Activated naive CD4-positive, alpha-beta T cell treated with anti-CD3 and anti-CD28 coated beads, Interleukin-2, amount 10 ng/mL, durations not matched to agents 7 days and 5 days (primary cell): ENCODE measurements at places on chromosomes 11 and 22.
A peak's percentile ranks its signal among the peaks of the same experiment; 100 is the strongest.

- no peak for DNase-seq
- H3K36me3 ChIP-seq = peaks cover 68% of the 10 kb centered on the region
- H3K27me3 ChIP-seq = no peaks in the 10 kb centered on the region
- H3K4me3 ChIP-seq = no peak overlapping the region
- peaks cover 62% of the 10 kb centered on the region for H3K4me1 ChIP-seq
Measured at GRCh38 chr11:14774721-14775120, 117.3 kb downstream of the CYP2R1 start.

DNA sequence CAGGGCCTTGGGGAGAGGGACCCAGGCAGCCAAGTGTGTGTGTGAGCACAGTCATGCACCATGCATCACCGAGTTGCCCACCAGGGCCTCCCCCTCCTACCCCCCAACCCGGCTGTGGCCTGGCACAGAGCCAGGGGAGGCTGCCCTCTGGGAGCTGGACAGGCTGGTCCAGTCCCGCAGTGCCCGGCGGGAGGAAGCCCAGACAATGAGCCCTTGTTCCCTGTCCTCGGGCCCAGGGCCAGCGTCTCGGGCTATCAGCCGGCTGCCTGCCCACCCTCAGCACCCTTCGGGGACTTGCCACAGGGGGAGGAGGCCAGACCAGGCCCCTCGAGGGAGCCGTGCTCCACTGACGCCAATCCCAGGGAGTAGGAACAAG, 4.5 kb downstream of the LRRC75B start:
- H3K36me3 ChIP-seq = no peaks in the 10 kb centered on the region
- no peak for DNase-seq
- peaks cover 8% of the 10 kb centered on the region for H3K4me1 ChIP-seq
- H3K4me3 ChIP-seq = no peak overlapping the region
- peaks cover 31% of the 10 kb centered on the region for H3K27me3 ChIP-seq

- H3K27me3 ChIP-seq = no peaks in the 10 kb centered on the region
- no peak overlapping the region for H3K27ac ChIP-seq
- no peaks in the 10 kb centered on the region for H3K36me3 ChIP-seq
- H3K4me3 ChIP-seq = no peak overlapping the region
Measured at GRCh38 chr22:30810105-30810504, 115.4 kb downstream of the OSBP2 start.

- no peak overlapping the region for H3K27ac ChIP-seq
- no peak overlapping the region for H3K4me3 ChIP-seq
- H3K36me3 ChIP-seq = no peaks in the 10 kb centered on the region
- no peaks in the 10 kb centered on the region for H3K4me1 ChIP-seq
- H3K27me3 ChIP-seq = peaks cover 8% of the 10 kb centered on the region
- no peak for DNase-seq
Measured at GRCh38 chr11:86699040-86699791, 26.8 kb upstream of the ME3 start.

GRCh38 chr11:101862391-101863233, 52.2 kb upstream of the CEP126 start:
- no peaks in the 10 kb centered on the region for H3K36me3 ChIP-seq
- no peak overlapping the region for H3K4me3 ChIP-seq
- no peaks in the 10 kb centered on the region for H3K27me3 ChIP-seq
- DNase-seq = no peak
- no peaks in the 10 kb centered on the region for H3K4me1 ChIP-seq
- H3K27ac ChIP-seq = no peak overlapping the region

GRCh38 chr11:132549001-132549400, 983.3 kb downstream of the OPCML start:
- no peaks in the 10 kb centered on the region for H3K4me1 ChIP-seq
- no peak overlapping the region for H3K27ac ChIP-seq

- peaks cover 14% of the 10 kb centered on the region for H3K27me3 ChIP-seq
- H3K36me3 ChIP-seq = no peaks in the 10 kb centered on the region
- H3K4me3 ChIP-seq = no peak overlapping the region
- no peaks in the 10 kb centered on the region for H3K4me1 ChIP-seq
- no peak overlapping the region for H3K27ac ChIP-seq
- no peak for DNase-seq
Measured at GRCh38 chr11:128148208-128148607, 439.1 kb downstream of the ETS1 start.

- H3K27me3 ChIP-seq = no peaks in the 10 kb centered on the region
- no peak overlapping the region for H3K27ac ChIP-seq
- H3K4me3 ChIP-seq = no peak overlapping the region
- DNase-seq = no peak
- H3K36me3 ChIP-seq = peaks cover 7% of the 10 kb centered on the region
Measured at GRCh38 chr11:9208726-9209501, 56.2 kb downstream of the DENND5A start.

- DNase-seq = no peak
- H3K4me1 ChIP-seq = peaks cover 29% of the 10 kb centered on the region
- peaks cover 12% of the 10 kb centered on the region for H3K36me3 ChIP-seq
- H3K27me3 ChIP-seq = peaks cover 3% of the 10 kb centered on the region
Measured at GRCh38 chr11:699753-700152, 4.1 kb downstream of the TMEM80 start.

DNA sequence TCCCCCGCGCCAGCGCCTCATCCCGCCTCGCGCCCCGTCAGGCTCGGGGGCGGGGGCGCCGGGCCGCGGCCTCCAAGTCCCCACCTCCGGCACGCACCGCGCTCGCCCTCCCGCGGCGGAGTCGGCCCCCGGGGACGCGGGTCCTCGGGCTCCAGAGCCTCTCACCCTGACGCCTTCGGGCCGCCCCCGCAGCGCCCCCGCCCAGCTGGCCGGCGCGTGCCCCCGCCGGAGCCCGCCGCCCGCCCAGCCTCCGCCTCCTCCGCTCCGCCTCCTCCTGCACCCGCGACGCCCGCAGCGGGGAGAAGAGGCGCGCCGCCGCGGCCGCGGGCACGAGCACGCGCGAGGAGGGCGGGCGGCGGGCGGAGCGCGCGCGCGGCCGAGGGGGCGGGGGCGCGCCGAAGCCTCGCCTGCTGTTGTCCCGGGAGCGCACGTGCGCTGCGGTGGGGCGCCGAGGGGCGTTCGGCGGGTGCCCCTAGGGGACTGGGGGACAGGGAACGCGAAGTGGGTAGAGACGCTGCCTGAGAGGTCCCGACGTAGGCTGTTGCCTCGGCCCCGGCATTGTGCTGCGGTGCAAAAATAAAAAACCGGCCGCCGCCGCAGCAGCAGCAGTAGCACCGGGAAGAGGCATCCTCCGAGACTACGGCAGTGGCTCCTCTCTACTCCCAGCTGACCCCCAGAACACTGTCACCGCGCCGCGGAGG, 87.4 kb upstream of the ARHGAP32 start:
- H3K27ac ChIP-seq = peak overlapping the region; percentile 61
- no peaks in the 10 kb centered on the region for H3K36me3 ChIP-seq
- peak; percentile 82 for DNase-seq
- peaks cover 29% of the 10 kb centered on the region for H3K27me3 ChIP-seq
- peaks cover 38% of the 10 kb centered on the region for H3K4me1 ChIP-seq

DNA sequence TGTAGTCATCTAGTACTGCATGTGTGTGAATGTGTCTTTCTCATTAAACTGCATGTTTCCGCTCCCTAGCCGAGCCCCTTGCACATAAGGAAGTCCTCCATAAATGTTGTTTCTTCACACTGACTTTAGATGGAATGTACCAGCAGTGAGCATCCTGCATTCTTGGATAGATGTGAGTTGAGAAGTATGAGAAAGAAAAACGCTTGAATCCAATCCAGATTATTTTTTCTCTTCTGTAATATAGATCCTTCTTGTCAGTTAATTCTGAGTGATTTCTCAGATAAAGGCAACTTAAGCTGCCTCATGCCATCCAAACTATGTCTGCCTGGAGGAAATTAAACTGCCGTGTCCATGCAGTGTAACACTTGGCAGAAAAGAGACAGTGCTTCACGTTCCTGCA, 268.1 kb upstream of the ISX start:
- H3K27me3 ChIP-seq = no peaks in the 10 kb centered on the region
- H3K4me3 ChIP-seq = no peak overlapping the region
- no peak for DNase-seq
- H3K27ac ChIP-seq = no peak overlapping the region
- no peaks in the 10 kb centered on the region for H3K4me1 ChIP-seq
